IMR-90 (cell line): ENCODE measurements at places on chromosomes 2 and 18.

DNA sequence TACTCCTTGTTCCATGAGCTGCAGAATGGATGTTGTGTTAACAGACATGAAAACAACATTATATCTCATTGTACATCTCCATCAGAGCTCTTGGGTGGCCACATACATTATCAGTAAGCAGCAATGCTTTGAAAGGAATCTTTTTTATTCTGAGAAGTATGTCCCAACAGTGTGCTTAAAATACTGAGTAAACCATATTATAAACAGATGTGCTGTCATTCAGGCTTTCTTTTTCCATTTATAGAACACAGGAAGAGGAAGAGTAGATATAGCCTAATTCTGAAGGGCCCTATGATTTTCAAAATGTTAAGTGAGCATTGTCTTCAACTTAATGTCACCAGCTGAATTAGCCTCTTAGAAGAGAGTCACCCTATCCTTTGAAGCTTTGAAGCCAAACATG lies 44.3 kb upstream of the CABYR start:
- DNase-seq: peak; percentile 22

GRCh38 chr2:224136396-224136795 lies 97.3 kb upstream of the SERPINE2 start:
- no peak for DNase-seq

DNA sequence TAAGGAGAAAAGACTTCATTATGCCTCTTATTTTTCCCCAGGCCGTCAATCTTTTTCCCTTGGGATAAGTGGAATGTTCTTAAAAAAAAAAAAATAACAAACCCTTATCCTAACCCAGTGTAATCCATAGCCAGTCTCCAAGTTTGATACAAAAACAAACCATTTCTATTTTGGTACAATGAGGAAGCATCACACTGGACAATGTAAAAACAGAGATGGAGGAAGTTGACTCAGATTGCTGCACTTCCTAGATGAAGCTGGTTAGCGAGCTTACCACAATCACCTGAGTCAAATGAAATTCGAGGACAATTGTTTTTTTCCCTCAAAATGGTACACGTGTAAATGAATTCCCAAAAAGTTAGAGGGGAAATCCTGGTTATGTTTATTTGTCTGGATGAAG lies 259.7 kb downstream of the TCF4 start:
- DNase-seq: peak; percentile 78

GRCh38 chr2:163732727-163733126 lies 3.1 kb downstream of the FIGN start:
- DNase-seq: no peak

DNA sequence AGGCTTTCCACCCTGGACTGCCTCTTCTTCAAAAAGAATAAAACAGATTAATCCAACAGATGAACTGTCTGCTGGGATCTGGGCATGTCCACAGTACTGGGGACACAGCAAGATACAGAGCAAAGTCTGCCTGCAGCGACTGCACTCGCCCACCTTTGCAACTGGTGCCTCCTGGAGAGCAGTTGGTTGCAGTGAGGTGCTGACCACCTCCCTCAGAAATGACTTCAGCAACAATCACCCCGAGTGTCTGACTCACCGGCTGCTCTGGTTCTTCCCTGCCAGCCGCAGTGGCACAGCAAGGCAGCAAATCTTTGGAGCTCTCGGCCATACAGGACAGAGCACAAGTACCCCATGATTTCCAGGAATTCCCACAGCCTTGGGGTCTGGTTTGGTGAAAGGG lies 179.7 kb downstream of the ANAPC1 start:
- peak; percentile 75 for DNase-seq
